ENCODE measurements at places on chromosomes 7 and 10. TPM values are rescaled to one million over a fixed set of nuclear protein-coding genes. Genes with fewer than 3 reads are reported as not detected.

DNA sequence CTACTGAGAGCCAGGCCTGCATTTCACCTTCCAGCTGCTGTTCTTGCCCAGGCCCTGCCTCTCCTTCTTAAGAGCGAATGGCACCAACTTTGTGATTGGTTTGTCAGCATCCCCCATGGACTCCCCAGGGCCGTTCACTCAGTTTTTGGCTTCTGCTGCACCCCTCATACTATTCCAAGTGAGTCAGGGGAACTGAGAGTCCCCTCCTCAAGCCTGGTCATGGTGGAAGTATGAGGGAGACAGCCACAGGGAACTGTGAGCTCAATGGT lies 62.4 kb upstream of the ANTXRL start:
- DNase-seq, result no peak

- DNase-seq, result no peak
Observed at GRCh38 chr7:2049782-2050510, 182.8 kb downstream of the MAD1L1 start.

- DNase-seq, result no peak
Observed at GRCh38 chr7:152624228-152624627, 51.7 kb downstream of the XRCC2 start.

- DNase-seq, result no peak
Observed at GRCh38 chr10:123428391-123428790, 237.8 kb upstream of the GPR26 start.

GRCh38 chr10:2509081-2509531 lies 558.2 kb upstream of the PFKP start:
- DNase-seq, result peak; percentile 26

DNA sequence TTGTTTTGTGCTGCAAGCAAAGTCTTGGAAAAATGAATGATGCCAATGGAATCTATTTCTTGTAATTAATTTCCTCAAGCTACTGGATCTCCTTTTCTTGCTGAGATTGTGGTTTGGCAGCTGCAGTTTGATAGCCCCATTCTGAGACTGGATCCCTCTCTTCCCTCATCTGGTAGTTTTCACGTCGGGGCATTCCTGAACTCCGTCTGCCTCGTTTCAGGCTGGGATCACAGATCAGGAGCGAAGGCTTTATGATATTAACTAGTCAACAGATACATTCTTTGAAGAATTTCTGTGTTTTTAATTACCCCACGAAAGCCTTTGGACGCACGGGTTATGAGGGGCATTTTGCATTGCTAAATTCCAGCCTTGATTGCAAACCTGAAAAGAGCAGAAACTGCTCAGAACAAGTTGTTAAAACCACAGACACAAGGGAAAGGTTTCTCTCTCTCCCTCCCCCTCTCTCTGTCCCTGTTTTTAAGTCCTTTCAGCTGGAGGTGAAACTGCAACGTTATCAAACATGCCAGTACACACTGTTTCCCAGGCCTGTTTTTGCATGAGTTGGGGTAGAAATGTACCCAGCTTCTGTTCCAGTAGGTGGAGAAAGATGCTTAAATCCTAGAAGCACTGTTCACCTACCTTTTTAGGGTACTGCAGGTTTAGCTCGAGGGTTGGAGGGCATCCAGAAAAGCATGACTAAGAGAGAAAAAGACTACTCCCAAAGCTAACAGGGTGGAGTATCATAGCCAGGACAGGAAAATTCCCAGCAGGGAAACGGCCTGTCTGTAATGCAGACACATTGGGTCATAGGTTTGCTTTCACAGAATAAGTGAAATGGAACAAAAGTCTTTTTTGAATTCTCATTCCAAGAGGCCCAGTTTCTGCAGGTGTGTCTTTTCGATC lies 124.3 kb downstream of the CUX1 start:
- DNase-seq, result peak; percentile 98

- DNase-seq, result peak; percentile 45
Observed at GRCh38 chr10:57955076-57955475, 312.6 kb downstream of the IPMK start.

TMEM236 gene
- under 0.01 TPM for total RNA-seq

SLC35B4 gene
- 17.7 TPM for total RNA-seq

LIPK gene
- total RNA-seq, result not detected

TLL2 gene
- under 0.01 TPM for total RNA-seq

All from fibroblast of villous mesenchyme (primary cell).